Small intestine (tissue), 16 donors: ENCODE measurements at places on chromosomes 1 and 21. TPM values are rescaled to one million over a fixed set of nuclear protein-coding genes. Genes with fewer than 3 reads are reported as not detected.

Gene ENAH
- 26.0 TPM for polyA plus RNA-seq

Gene S1PR1
- polyA plus RNA-seq = 7.3 TPM

Gene NEK2
- 4.6 TPM for polyA plus RNA-seq

Gene TENT5C
- polyA plus RNA-seq = 4.6 TPM

Gene NGF
- polyA plus RNA-seq = 0.27 TPM

Gene RAB7B
- 0.45 TPM for polyA plus RNA-seq

Gene KRTAP6-2
- not detected for polyA plus RNA-seq

Gene KCNH1
- not detected for polyA plus RNA-seq

Gene ZZZ3
- polyA plus RNA-seq = 50.8 TPM

Gene FAM72D
- polyA plus RNA-seq = 1.2 TPM

Gene CFAP107
- not detected for polyA plus RNA-seq

Gene CELA2B
- not detected for polyA plus RNA-seq

Gene THEMIS2
- polyA plus RNA-seq = 2.2 TPM

Gene ASTN1
- not detected for polyA plus RNA-seq

Gene RIIAD1
- polyA plus RNA-seq = 14.8 TPM

Gene ZBTB8A
- polyA plus RNA-seq = 1.1 TPM

Gene GSTM3
- polyA plus RNA-seq = 169 TPM

Gene C1QB
- 33.5 TPM for polyA plus RNA-seq

Gene CFHR2
- not detected for polyA plus RNA-seq

Gene EPHA2
- 23.8 TPM for polyA plus RNA-seq

Gene CTSK
- polyA plus RNA-seq = 14.0 TPM

Gene LCE2B
- not detected for polyA plus RNA-seq

Gene CD1B
- not detected for polyA plus RNA-seq

Gene HSD11B1
- 3.8 TPM for polyA plus RNA-seq

Gene TFF2
- not detected for polyA plus RNA-seq

Gene RAB25
- polyA plus RNA-seq = 197 TPM

Gene S100PBP
- 7.1 TPM for polyA plus RNA-seq

Gene INTS3
- 24.9 TPM for polyA plus RNA-seq

Gene CLCA2
- 0.81 TPM for polyA plus RNA-seq

Gene FCGR2B
- 12.3 TPM for polyA plus RNA-seq
